ENCODE measurements at places on chromosomes 3 and 15. TPM values are rescaled to one million over a fixed set of nuclear protein-coding genes. Genes with fewer than 3 reads are reported as not detected.

Gene MORC1
- polyA plus RNA-seq = not detected

Gene ENTPD3
- not detected for polyA plus RNA-seq

Gene SUSD5
- 0.05 TPM for polyA plus RNA-seq

Gene CKMT1A
- polyA plus RNA-seq = not detected

Gene STAC
- not detected for polyA plus RNA-seq

Gene PARP15
- polyA plus RNA-seq = 10.9 TPM

Gene GOLGA8J
- not detected for polyA plus RNA-seq

Gene BLM
- not detected for polyA plus RNA-seq

Gene CIDEC
- polyA plus RNA-seq = not detected

Gene BCHE
- not detected for polyA plus RNA-seq

Gene COL6A5
- not detected for polyA plus RNA-seq

Gene VEPH1
- not detected for polyA plus RNA-seq

GRCh38 chr3:138681463-138682220 lies 73.1 kb downstream of the FAIM start:
- DNase-seq = no peak

- DNase-seq = no peak
Observed at GRCh38 chr15:29636921-29637320, 185.3 kb downstream of the TJP1 start.

DNA sequence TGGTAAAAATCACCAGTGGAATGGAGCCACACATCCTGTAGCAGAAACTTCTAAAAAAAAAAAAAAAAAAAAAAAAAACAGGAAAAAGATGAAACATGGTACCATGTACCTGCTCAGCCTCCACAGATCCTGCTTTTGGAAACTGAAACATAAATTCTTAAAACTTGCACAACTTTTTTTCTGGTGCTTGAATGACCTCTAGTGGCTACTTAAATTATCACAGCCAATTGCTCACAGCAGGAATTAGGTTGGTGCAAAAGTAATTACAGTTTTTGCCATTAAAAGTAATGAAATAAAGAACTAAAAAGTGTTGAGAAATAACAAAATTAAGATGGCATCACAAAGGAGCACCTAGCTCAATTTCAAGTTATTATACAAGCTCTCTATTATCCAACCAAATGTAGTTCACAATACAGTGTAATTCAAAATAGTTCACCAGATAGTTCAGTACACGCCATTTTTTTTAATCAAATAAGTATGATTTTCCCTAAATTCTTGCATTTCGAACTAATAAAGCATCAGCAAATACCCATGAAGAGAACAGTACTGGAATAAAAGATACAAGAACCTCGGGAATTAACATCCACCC lies 80.6 kb downstream of the ULK4 start:
- DNase-seq = peak; percentile 48

DNA sequence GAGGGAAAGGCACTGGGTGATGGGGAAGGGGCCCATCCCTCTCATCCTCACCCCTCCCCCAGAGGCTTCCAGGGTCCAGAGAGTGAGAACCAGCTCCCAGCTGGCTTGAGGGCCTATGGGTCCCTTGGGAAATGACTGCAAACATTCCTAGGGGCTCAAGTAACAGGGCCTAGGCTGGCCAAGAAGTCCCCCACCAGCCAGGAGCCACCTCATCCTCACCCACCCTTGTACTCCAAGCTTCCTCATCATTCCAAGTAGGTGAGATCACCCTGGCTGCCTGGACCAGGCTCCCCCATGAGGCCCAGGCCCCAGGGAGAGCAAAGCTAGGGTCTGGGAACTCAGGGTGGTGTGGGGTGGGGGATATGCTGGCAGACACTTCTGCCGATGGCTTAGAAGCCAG lies 14.8 kb downstream of the LOXL1 start:
- DNase-seq = no peak

GRCh38 chr3:46695177-46695961 lies 1.9 kb upstream of the ALS2CL start:
- no peak for DNase-seq

GRCh38 chr15:32959077-32959476 lies 235.4 kb downstream of the FMN1 start:
- no peak for DNase-seq

GRCh38 chr3:169362868-169363267 lies 300.6 kb downstream of the MECOM start:
- DNase-seq = no peak

DNA sequence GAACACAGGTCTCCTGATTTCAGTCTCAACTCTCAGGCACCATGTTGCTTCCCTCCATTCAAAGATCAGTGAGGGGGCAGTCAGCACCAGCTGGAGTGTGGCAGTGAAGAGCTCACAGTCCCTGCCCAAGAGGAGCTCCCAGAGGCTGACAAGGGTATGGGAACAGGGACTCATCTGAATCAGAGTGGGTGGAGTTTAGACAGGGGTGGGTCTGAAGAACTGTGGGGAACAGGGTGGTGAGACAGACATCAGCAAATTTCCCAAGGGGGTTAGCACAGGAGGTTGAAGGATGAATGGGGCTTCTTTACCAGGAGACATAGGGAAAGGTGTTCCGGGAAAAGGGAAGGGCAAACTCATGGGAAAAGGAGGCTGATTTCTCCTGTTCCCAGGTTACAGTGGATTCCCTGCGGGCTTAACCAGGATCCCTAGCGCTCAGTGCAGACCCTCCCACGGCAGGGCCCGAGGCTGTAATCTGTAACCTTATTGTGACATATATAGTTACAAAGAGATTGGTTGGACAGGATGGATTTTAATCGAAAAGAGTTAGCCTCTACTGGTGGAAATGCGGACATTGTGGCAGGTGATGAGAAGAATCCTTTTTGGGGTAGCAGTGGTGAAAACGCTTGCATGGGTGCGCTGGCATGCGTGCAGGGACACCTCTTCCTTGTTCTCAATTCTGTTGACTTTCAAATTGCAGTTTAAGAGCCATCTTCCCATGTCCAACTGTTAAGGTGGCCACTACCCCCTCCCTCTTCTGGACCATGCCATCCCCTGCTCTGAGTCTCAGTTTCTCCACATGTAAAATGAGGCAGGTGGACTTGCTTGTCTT lies 160.3 kb downstream of the SMAD6 start:
- no peak for DNase-seq

- DNase-seq = no peak
Observed at GRCh38 chr3:185094697-185095096, 58.2 kb downstream of the C3orf70 start.

DNA sequence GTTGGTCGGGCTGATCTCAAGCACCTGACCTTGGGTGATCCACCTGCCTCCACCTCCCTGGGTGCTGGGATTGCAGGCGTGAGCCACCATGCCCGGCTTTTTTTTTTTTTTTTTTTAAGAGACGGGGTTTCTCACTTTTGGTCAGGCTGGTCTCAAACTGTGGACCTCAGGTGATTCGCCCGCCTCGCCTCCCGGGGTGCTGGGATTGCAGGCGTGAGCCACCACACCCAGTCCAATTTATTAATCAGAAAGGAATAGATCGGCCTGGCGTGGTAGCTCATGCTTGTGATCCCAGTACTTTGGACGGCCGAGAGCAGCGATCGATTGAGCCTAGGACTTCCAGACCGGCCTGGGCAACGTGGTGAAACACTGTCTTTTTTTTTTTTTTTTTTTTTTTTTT lies 13.9 kb upstream of the GOLGA8M start:
- no peak for DNase-seq

DNA sequence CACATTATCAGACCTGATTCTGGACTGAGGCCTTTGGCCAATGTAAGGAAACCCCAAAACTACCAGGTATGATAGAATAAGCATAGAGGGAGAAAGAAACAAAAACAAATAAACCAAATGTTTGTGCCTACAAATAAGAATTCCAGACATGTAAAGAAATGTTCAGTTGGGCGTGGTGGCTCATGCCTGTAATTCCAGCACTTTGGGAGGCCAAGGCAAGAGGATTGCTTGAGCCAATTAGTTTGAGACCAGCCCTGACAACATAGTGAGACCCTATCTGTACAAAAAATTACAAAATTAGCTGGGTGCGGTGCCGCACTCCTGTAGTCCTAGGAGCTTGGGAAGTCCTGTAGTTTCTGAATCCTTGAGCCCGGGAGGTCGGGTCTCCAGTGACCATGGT lies 13.0 kb downstream of the TMEM202 start:
- DNase-seq = no peak

GRCh38 chr3:4077950-4078349 lies 225.2 kb upstream of the SETMAR start:
- DNase-seq = no peak

DNA sequence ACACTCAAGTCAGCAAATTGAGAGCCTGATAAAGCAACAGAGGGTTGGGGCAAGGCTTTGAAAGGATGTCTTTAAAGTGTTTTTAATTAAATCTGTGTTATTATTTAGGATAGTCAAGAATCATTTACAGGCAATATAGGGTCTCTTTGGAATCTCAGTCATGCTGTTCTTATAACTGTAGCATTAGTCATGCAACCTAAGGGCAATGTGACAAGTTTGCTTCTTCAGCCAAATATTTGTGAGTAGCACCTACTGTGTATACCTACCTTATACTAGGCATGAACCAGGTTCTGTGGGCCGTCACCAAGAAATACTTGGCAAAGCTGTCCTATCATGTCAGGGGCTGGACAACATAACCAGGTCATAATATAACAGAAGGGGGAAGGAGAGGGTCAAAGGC lies 184.6 kb upstream of the TRIM42 start:
- DNase-seq = no peak

- no peak for DNase-seq
Observed at GRCh38 chr3:13788522-13789424, 91.1 kb downstream of the WNT7A start.

DNA sequence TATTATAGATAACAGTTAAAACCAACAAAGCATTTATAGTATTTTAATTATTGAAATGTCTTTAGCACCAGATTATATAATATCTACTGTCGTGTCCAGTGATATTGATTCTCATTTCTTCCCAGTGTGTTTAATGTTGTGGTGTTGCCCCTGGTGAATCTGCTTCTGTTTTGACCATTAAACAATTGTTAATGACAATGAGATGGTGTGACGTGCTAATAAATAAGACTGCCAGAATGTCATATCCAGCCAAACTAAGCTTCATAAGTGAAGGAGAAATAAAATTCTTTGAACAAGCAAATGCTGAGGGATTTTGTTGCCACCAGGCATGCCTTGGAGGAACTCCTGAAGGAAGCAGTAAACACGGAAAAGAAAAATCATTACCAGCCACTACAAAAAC lies 480.0 kb upstream of the ROBO1 start:
- DNase-seq = no peak

- DNase-seq = no peak
Observed at GRCh38 chr3:15116032-15116669, 17.2 kb upstream of the RBSN start.

DNA sequence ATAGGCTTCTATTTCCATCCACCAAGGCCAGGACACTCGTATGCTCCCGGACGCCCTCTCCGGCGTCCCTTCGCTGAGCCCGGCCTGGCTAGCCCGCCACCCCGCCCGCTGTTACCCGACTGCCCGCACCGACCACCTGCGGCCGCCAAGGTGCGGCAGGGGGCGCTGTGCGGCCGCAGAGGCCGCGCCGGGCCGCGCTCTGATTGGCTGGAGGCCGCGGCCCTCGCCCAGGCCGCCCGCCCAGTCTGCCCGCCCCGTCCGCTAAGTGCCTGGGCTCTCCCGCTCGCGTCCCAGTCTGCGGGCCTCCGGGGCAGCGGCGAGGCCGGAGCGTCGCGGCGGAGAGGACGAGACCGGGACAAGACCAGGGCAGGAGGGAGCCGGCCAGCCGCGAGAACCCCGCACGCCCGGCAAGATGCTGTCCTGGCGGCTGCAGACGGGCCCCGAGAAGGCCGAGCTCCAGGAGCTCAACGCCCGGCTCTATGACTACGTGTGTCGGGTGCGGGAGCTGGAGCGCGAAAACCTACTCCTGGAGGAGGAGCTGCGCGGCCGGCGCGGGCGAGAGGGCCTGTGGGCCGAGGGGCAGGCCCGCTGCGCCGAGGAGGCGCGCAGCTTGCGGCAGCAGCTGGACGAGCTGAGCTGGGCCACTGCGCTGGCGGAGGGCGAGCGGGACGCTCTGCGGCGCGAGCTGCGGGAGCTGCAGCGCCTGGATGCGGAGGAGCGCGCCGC lies at the start of gene SYNM:
SYNM (plus strand) TSS at position 293 of the 726 bp plus-strand sequence; CDS start at position 413, 120 bp downstream.
- DNase-seq = no peak

GRCh38 chr15:28106294-28107110 lies 7.4 kb upstream of the OCA2 start:
- DNase-seq = no peak

- DNase-seq = no peak
Observed at GRCh38 chr15:77282333-77282732, 137.6 kb downstream of the PEAK1 start.
